ENCODE measurements at places on chromosomes 3 and 15. TPM values are rescaled to one million over a fixed set of nuclear protein-coding genes. Genes with fewer than 3 reads are reported as not detected.

MEIS2 gene
- total RNA-seq: not detected

TRAT1 gene
- 17.7 TPM for total RNA-seq

LEKR1 gene
- total RNA-seq: 0.30 TPM

FOXB1 gene
- total RNA-seq: 11.8 TPM

P2RY1 gene
- 2.1 TPM for total RNA-seq

TM6SF1 gene
- 3.3 TPM for total RNA-seq

HRG gene
- not detected for total RNA-seq

DNA sequence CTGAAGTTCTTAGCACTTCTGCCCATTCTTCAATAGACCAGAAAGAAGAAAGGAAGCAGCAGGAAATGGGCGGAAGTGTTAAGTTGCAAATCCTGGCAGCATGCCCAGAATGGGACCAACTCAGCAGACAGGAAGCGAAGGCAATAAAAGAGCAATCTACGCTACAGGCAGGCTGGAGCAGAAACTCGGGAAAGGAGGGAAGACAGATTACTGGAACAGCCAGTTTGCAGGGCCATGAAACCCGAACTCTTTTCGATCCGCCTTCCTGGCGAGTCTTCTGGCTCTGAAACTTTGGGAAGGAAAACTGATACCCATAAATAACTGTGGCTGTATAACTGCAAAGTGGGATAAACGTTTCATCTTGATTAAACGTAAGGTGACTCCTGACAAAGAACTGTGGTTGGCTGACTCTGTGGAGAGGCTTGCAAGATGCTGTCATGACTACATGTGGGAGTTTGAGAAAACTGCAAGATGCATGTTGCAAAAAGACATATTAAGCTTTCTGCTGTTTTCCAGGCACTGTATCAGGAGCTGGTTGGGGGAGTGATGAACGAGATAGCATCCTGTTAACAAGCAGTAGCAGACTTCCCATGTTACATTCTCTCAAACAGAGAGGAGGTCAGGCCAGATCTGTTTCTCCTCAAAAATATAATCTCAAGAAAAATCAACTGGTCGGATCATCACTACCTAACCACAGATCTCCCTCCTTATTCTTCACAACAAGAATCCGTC lies 67.8 kb downstream of the FMN1 start:
- DNase-seq: no peak
- H3K27me3 ChIP-seq: peaks cover 7% of the 10 kb centered on the region
- no peaks in the 10 kb centered on the region for H3K36me3 ChIP-seq

DNA sequence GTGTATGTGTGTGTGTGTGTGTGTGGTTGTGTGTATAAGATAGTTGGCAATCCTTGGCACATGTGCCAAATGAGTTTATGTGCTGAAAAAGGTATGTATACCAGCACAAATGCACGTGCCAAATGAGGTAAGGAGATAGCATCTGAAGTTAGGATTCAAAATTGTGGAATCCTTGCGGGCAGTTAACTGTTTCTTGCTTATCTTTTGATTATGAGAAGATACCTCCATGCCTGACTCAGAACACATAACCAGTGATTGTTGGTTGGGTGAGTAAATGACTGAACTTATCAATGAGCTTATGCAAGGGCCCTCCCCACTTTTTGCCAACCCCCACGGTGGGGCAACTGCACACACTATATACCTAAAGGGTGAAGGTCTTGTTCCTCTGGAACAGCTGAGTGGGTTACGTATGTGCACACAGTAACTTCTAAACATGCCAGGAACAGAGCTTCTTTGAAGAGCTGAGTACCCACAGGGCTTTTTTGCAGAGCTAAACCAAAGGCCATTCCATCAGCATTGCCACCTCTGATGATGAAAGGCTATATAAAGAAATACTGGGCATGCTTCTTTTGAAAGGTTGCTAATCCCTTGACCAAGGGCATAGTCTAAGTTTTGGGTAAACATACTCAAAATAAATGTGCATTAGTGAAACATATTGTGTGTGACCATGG lies 60.1 kb downstream of the MEIS2 start:
- no peaks in the 10 kb centered on the region for H3K36me3 ChIP-seq
- DNase-seq: no peak
- H3K27ac ChIP-seq: no peak overlapping the region
- H3K4me1 ChIP-seq: no peaks in the 10 kb centered on the region
- no peak overlapping the region for H3K4me3 ChIP-seq

DNA sequence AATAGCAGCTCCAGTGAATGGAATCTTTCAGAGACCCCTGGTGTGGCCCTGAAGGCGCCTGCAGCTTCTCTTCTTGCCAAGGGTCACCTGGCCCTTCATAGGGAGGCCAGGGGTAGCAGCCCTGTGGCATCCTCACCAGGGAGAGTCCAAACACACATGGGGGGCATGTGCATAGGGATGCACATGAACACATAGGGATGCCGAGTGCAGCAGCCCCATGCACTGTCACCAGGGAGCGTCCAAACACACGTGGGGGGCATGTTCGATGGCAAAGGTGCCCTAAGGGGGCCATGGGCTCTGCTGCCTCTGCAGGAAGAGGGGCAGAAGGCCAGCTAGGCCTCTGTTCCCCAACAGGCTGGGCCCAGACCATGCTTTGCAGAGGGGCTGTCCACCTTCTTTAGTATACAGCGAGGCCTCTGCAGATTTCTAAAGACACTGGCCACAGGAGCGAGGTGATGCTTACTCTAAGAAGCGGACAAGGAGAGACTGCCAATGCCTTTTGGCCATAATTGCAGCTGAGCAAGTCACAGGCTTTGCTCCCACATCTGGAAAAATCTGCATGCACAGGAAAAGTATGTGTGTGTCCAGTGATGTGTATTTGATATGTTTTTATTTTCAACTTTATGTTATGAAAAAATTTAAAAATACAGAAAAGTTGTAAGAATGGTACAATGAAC lies 21.0 kb downstream of the ANAPC13 start:
- H3K27ac ChIP-seq: no peak overlapping the region
- no peak for DNase-seq
- H3K27me3 ChIP-seq: peaks cover 9% of the 10 kb centered on the region

GRCh38 chr3:171189394-171190080 lies 163.0 kb upstream of the SLC2A2 start:
- peak overlapping the region; percentile 69 for H3K27ac ChIP-seq
- H3K4me1 ChIP-seq: peaks cover 63% of the 10 kb centered on the region
- H3K36me3 ChIP-seq: peaks cover 71% of the 10 kb centered on the region
- no peak for DNase-seq

GRCh38 chr3:52845691-52846431 lies 11.0 kb upstream of the MUSTN1 start:
- H3K27ac ChIP-seq: no peak overlapping the region
- H3K36me3 ChIP-seq: no peaks in the 10 kb centered on the region
- H3K27me3 ChIP-seq: no peaks in the 10 kb centered on the region
- no peak overlapping the region for H3K4me3 ChIP-seq
- DNase-seq: no peak

- no peak for DNase-seq
- no peak overlapping the region for H3K27ac ChIP-seq
- no peaks in the 10 kb centered on the region for H3K36me3 ChIP-seq
- H3K4me3 ChIP-seq: no peak overlapping the region
Observed at GRCh38 chr3:23430781-23431398, 227.8 kb downstream of the UBE2E2 start.

DNA sequence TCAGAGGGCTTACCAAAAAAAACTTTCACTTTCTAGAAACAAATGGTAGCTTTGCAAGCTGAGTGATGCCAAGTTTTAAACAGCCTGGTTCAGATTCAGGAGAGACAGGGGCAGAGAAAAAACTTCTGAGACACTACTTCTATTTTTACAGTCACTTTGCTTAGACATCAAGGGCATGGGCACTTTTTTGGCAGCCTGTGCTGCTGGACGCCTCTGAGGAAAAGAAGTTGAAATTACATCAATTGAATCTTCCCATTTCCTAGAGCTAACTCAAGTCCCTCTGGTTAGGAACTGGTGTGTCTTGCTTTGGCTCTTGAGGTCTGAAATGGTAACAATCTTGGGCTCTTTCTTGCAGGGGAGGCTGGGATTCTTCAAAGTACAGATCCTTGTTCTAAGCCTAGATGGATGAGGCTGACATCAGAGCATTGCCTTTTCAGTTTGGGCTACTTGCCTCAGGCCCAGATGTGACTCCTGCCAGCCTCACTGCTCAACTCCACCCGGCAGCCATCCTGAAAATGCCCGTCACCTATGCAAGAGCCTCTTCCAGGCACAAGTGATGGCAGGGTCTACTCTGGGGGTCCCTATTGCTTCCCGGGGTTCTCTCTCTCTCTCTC lies 357.5 kb downstream of the FOXP1 start:
- peaks cover 66% of the 10 kb centered on the region for H3K4me1 ChIP-seq
- peaks cover 1% of the 10 kb centered on the region for H3K27me3 ChIP-seq
- H3K36me3 ChIP-seq: peaks cover 18% of the 10 kb centered on the region
- H3K27ac ChIP-seq: peak overlapping the region; percentile 97

GRCh38 chr15:67880651-67881182 lies 40.9 kb upstream of the RNU6-1 start:
- H3K27me3 ChIP-seq: peaks cover 24% of the 10 kb centered on the region
- DNase-seq: no peak
- no peak overlapping the region for H3K27ac ChIP-seq

GRCh38 chr3:32951410-32951811 lies at the start of gene CCR4:
Gene CCR4, plus strand, starts transcription at chr3:32951644. Its CDS starts 1,779 bp downstream, at chr3:32953423.
- peak; percentile 39 for DNase-seq
- no peaks in the 10 kb centered on the region for H3K27me3 ChIP-seq
- H3K4me1 ChIP-seq: peaks cover 58% of the 10 kb centered on the region
- H3K27ac ChIP-seq: peak within 1 kb of the TSS; percentile 93

DNA sequence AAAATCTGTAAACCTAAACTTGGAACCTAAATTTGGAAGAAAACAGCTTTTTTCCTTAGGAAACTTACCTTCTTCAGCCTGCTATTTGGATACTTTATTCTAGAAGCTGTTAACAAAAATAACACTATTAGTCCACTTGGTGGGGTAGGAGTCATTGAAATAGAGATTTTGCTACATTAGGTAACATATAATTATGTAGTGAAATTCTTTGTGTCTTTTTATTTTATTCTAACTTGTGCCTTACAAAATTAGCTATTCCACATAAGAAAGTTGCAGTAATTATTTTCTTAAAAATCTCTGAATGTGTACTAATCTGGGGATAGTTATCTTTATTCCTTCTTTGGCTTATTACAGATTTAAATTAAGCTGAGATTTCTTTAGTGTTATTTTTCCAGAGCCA lies 360.4 kb upstream of the ROBO2 start:
- H3K27ac ChIP-seq: no peak overlapping the region
- no peak for DNase-seq
- H3K27me3 ChIP-seq: no peaks in the 10 kb centered on the region
- H3K36me3 ChIP-seq: no peaks in the 10 kb centered on the region

GRCh38 chr3:37463163-37463562 lies 288.8 kb upstream of the LRRFIP2 start:
- no peak for DNase-seq
- no peak overlapping the region for H3K4me3 ChIP-seq
- H3K4me1 ChIP-seq: no peaks in the 10 kb centered on the region

DNA sequence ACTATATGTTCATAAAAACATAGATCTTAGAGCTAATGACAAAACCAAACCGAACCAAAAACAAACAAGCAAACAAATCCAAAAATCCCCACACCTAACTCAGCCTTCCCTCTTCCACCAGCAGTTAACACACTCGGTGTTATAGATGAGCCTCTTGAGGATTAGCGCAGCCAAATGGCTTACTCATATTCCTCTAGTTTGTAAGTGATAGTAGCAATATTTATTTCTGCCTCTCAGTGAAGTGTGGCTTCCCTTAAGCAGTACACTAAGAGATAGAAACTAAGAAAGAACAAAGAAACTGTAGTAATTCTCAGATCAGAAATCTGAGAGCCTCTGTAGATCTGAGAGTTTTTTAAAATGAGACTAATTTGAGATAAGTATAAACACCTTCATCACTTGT lies 2.4 kb upstream of the NCEH1 start:
- H3K27me3 ChIP-seq: peaks cover 5% of the 10 kb centered on the region
- H3K27ac ChIP-seq: no peak overlapping the region
- H3K4me1 ChIP-seq: peaks cover 19% of the 10 kb centered on the region
- H3K4me3 ChIP-seq: no peak overlapping the region
- DNase-seq: no peak

All from activated T-helper 2 cell treated with anti-CD3 and anti-CD28 coated beads, Interferon-gamma antibody, Interleukin-2, Interleukin-4, amounts not matched to agents 10 μg/mL and 5 μg/mL and 100 μg/mL, durations not matched to agents 14 hours and 24 hours and 36 hours (primary cell).